Hematopoietic multipotent progenitor cell treated with erythropoietin and hydrocortisone succinate and interleukin-3 and kit ligand, for 4 days (in vitro differentiated cells): ENCODE measurements at places on chromosomes 2 and 18.

DNA sequence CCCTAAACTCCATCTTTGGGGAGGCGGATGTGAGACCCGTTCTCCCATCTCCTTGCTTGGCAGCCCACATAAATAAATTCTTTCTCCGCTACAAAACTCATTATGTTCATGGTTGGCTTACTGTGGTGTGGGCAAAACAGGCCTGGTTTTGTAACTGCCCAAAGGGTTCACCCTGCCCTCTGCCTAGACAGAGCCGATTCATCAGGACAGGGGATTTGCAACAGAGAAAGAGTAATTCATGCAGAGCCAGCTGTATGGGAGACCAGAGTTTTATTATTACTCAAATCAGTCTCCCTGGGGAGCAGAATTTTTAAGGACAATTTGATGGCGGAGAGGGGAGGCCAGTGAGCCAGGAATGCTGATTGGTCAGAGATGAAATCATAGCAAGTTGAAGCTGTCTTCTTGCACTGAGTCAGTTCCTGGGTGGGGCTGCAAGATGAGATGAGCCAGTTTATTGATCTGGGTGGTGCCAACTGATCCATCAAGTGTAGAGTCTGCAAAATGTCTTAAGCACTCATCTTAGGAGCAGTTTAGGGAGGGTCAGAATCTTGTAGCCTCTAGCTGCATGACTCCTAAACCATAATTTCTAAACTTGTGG lies 8.4 kb upstream of the RNF125 start:
- no peak for DNase-seq

DNA sequence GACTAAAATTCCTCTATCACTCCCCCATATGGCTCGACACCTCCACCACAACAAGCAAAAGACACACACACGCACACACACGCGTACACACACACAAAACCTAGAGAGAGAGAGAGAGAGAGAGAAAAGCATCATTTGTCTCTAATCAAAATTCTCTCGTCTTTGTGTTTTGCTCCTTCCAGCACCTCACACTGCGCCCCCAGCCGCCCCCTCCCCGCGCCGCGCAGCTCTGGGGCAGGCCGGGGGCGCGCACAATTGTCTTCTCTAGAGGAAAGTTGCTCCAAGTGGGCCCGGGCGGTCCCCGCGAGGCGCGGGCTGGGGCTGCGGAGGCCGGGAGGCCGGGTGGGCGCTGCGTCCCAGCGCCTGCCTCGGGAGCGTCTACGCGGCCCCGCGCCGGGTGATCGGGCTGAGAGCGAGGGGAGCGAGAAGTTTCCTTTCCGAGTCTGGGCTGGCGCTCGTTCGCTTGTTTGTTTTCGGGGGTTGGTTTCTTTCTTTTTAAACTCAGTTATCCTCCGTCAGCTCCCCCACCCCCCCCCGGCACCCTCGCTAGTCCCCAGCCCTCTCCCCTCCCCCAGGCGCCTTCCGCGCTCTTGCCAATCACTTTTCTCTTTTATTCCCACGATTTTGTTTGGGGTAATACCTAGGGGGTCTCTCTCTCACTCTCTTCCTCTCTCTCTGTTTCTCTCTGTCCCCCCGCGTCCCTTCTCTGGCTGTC lies 4.1 kb downstream of the ZEB2 start:
- DNase-seq, result peak; percentile 86

DNA sequence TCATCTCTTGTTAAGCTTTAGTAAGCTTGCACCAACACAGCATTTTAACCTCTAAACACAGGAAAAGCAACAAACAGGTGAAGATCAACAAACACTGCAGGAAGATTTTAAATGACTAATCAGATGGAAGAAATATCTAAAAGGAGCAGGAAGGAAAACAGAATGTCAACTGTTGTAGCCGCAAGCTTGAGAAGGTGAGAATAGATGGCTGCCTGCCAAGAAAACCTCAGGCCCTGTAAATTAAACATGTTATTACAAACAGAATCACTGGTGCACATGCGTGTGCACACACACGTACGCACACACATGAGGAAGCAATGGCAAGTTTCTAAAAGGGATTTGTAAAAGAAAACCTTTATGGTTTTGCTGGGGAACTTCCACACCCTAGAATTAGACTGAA lies 257.8 kb upstream of the GALNT5 start:
- no peak for DNase-seq

- no peak for DNase-seq
Observed at GRCh38 chr2:215765729-215766360, 247.5 kb downstream of the MREG start.

GRCh38 chr2:127953128-127953718 lies 67.5 kb upstream of the AMMECR1L start:
- DNase-seq, result no peak

GRCh38 chr2:17398770-17399169 lies 119.5 kb downstream of the RAD51AP2 start:
- DNase-seq, result no peak

DNA sequence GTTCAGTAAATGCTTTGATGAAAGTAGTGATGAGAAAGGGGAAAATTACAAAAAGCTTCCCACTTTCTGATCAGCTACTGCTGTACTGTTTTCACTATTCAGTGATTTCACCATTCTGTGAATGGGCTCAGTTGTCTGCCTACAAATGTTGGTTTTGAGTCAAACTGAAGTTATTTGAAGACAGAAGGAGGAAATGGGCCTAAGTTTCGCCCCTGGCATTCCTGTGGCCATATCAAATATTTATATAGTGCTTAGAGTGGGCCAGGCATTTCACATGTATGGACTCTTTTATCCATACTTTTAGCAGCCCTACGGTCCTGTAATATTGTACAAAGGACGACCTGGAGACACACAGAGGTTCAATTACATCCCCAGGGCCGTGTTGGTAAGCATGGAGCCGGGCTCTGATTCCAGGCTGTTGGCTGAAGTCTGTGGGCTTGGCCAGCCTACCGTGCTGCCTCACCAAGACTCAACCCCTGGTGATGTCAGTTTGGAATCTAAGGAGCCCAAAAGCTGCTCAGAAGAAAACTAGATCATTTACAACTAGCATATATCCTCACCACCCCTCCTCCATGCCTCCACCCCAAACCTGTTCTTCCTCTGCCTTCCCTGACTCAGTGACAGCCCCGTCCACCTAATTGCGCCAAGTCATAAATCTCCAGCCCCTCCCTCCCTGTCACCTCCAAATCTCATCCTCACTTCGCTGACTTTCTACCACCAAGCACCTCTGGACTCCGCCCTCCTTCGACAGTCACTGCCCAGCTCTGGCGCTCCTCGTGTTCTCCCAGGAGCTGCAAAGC lies 10.1 kb upstream of the GRHL1 start:
- DNase-seq, result no peak

- peak; percentile 23 for DNase-seq
Observed at GRCh38 chr2:203578759-203579643, 43.9 kb upstream of the RAPH1 start.

DNA sequence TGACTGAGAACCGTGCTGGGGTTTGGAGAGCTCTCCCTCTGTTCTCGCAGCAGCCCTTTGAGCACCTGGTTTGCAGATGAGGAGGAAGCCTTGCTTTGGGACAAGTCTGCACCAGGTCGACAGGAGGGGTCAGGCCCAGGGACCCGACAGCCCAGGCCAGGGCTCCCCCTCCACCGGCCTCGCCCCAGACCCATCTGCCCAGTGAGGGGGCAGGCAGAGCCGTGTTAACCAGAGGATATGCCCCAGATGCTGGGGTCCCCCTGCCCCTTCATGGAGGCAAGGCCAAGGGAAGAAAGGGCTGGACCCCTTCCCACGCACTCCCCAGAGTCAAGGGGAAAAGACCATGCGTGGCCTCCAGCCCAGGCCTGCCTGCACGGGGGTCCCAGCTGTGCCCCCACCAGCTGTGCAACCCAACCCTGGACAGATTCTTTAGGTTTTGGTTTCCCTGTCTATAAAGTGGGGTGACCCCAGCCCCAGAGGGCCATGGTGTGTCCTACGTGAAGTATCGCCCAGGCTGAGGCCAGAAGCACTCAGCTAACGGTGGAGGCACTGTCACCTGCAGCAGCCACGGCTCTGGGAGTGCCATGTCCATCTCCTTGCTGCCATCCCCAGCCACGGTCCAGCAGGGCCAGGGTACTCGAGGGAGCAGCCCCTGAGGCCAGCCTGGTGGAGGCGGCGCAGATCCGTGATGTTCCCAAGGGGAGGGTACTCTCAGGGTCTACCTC lies 4.8 kb upstream of the SNED1 start:
- DNase-seq, result no peak

GRCh38 chr18:48742304-48742703 lies 203.5 kb downstream of the CTIF start:
- no peak for DNase-seq

DNA sequence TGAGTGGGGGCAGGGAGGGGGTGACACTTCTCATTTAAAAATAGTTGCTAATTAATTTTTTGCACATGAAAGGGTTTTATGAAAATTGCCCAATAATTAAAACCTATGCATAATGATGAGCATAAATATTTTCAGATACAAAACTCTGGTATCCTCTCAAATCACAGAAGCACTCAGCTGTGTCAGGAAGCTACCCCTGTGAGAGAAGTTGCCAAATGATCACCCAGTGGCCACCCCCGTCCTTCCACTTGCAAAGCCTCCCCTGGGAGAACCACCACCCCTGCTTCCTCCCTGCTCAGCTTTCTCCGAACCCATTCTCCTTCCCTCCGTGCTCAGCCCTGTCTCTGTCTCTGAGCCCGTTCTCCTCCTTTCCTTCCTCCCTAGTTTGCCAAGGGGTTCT lies 400.2 kb upstream of the SALL3 start:
- no peak for DNase-seq

DNA sequence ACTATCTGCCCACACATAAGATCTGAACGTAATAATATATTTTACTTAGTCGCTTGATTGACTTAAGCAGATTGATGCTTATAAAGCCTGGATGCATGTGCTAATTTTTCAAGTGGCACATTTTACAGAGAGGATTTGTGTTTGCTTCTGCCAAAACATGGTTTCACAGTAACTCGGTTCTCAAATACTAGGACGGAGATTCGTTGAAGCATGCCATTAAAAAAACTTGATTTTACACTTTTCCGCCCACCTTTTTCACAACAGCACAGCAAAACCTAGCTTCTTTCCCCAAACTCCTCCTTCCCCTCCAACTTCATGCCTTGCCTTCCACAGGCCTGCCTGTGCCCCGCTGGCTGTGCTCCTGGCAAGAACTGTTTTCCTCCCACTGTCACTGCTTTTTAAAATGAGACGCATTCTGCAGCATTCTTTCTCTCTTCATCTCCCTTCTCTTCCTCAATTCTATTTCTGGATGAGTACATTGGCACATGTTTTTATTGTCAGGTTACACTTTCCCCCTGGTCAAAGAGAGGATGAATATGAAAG lies 55.1 kb upstream of the LMAN1 start:
- DNase-seq, result no peak

DNA sequence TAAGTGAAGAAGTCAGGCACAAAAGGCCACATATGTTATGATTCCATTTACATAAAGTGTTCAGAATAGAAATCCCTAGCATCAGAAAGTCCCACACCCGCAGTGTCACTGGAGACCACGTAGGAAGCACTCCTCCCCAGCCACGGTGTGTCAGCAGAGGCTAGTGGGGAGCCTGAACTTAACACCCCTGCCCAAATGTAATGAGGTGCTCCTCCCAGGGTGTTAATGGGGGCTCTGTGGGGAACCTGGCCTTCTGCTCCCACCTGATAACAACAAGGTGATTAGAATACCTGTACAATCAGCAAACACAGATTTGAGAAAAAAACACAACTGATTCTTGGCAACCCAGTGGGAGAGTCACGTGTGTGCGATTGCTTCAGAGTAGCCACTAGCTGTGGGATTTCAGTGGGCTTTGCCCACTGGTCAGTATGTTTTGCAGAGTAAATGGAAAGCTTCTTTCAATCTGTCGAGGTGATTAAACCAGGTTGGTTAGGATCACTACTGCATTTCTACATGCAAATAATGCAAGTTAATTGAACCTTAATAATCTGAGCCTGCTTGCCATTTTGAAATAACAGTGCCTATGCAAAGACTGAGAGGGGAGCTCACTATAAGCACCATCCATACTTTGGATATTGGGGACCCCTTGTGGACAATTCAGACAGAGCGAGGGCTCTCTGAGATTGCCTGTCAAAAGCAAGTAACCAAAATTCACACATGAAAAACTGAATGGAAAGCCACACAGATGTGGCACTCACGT lies 20.6 kb upstream of the ATRAID start:
- DNase-seq, result peak; percentile 89

- DNase-seq, result peak; percentile 59
Observed at GRCh38 chr2:30514134-30514847, 67.2 kb downstream of the LCLAT1 start.
